NCI-H2081 (cell line): ENCODE measurements at places on chromosomes 16 and 17.

DNA sequence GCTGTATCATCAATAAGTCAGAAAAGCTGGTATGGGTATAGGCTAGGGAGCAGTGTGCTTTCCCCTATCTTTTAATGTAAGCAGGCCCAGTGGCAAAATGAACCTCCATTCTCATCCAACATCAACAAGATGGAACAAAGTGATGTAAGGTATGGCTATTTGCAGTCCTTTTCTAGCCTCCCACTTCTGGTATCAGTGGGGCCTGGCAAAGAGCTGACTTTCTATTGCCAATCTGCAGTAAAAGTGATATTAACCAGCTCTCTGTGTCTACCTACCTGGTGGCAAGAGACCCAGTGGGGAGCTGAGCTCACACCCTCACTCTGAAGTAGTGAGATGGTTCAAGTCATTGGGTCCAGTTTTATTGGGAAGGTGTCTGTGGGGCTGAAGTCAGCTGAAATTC lies 1492.6 kb downstream of the CDH11 start:
- DNase-seq: no peak

- DNase-seq: no peak
Measured at GRCh38 chr17:48444516-48445247, 14.7 kb upstream of the SKAP1 start.

DNA sequence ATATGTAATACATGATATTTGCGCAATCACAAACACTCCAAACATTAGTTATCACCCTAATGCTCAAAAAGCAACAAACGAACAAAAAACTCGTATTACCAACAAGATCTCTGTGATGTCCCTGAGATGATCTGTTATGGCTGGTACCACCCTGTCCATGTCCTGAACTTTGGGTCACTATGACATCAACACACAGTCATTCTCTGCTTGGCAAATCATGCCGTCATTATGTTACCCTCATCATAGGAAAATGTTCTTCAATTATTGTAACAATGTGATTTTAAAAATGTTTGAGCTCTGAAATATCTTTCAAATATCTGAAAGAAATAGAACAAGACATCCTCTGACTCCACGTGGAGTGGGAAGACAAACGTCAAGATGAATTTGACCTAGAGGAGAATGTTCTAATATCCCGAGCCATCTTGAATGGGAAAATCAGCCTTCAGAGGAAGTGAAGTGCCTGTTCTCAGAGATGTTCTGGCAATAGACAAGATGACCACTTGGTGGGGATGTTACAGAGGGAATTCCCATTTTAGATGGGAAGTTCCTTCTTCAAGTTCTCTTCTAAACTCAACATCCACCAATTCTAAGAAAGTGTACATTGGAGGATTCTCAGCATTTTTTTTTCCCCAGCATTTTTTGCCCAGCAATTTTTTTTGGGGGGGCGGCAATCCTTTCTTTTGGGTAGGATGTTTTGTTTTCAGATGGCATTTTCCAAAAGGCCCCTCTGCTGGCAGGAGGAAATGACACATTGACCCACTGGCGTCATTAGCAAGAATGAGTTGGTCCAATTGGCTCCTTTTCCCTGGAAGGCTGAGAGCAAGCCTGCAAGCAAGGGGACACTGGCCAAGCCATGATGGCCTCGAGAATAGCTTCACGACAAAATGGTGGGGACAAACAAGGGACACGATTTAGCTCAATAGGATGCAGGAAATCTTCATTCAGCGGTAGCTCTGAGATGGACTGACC lies 3.7 kb upstream of the HSD17B2 start:
- no peak for DNase-seq

DNA sequence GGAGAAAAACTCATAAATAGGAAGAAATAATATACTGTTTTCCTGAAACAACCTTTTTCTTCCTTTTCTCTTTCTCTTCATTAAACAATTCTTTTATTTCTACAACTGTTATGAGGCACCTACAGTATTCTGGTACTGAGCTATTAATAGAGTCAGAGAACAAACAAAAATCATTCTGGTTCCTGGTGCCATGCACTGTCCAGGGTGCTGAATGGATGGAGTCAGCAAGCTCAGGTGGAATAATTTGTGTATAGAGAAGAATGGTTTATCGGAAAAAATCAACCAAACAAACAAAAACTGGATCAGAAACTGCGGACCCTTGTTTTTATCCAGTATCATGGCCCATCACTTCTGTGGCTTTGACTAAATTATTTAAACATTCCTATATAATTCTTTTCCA lies 430.3 kb upstream of the GOT2 start:
- DNase-seq: no peak

- no peak for DNase-seq
Measured at GRCh38 chr17:61130330-61130729, 269.3 kb upstream of the TBX2 start.

GRCh38 chr16:85027349-85027957 lies at the start of gene KIAA0513:
Gene KIAA0513 (plus strand): TSS chr16:85027795. CDS start chr16:85067072, 39,277 bp downstream.
- peak; percentile 79 for DNase-seq

GRCh38 chr17:45136846-45137560 lies 1.5 kb downstream of the ACBD4 start:
- DNase-seq: no peak

DNA sequence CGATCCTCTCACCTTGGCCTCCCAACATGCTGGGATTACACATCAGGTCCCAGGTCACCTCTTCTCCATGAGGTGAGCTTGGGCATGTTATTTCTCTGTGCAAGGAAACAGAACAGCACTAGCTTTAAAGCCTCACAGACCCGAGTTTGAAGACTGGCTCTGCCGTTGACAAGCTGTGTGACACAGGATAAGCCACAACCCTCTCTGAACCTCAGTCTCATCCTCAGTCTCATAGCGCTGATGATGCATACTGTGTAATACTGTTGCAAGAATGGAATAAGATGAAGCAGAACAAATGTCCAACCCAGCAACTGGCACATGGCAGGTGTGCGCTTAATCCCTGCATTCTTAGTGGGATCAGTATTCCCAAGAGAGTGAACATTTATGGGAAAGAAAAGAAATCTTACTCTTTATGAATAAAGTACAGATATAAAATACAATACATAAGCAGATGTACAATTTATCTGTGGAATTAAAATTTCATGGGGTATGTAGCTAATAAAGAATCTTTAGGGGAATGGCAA lies 43.5 kb downstream of the ABAT start:
- DNase-seq: no peak

- DNase-seq: no peak
Measured at GRCh38 chr17:35491417-35491816, 42.9 kb upstream of the SLFN13 start.

- no peak for DNase-seq
Measured at GRCh38 chr16:56047307-56048234, 143.7 kb upstream of the GNAO1 start.

DNA sequence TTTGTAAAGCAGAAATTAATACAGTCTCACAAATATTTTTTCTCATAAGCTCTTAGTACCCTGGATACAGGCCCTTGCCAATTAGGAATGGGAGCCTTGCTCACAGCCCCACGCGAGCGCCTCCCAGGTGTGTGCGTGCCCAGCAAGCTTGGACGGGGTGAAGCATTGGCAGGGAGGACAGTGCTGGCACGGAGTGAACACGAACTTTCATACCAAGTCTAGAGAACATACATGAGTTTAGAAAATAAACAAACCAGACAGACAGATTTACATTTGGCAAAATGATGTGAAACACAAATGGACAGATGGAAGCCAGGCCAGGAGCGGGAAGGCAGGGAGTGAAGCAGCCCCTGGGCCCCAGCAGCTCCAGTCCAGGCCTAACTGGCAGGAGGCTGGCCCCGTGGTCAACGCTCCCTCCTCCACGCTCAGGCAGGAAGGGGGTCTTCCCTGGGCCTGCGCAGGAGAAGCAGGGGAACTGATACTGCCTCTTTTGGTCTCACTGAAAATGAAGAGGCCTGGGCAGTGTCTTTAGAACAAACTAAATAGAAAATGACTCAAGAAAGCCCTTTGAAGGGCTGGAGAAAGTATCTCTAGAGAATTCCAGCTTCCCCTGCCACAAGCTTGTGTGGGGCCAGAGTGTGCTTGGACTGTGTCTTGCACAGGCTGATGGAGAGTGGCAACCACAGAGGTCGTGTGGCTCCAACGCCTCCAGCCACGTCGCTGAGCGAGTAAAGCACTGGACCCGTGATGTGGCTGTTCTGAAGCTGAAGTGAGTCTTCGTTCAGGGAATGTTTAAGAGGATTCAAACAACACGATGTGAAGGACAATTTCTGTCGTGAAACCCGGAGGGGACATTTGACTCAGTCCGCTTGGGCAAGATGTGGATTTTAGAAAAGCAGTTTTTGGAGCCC lies 9.9 kb upstream of the FOXJ1 start:
- DNase-seq: no peak

- DNase-seq: no peak
Measured at GRCh38 chr17:37392024-37392590, 14.5 kb downstream of the ACACA start.

- no peak for DNase-seq
Measured at GRCh38 chr16:85074225-85074914, 37.9 kb downstream of the CIBAR2 start.

GRCh38 chr17:72861811-72862210 lies 230.7 kb downstream of the SLC39A11 start:
- no peak for DNase-seq

DNA sequence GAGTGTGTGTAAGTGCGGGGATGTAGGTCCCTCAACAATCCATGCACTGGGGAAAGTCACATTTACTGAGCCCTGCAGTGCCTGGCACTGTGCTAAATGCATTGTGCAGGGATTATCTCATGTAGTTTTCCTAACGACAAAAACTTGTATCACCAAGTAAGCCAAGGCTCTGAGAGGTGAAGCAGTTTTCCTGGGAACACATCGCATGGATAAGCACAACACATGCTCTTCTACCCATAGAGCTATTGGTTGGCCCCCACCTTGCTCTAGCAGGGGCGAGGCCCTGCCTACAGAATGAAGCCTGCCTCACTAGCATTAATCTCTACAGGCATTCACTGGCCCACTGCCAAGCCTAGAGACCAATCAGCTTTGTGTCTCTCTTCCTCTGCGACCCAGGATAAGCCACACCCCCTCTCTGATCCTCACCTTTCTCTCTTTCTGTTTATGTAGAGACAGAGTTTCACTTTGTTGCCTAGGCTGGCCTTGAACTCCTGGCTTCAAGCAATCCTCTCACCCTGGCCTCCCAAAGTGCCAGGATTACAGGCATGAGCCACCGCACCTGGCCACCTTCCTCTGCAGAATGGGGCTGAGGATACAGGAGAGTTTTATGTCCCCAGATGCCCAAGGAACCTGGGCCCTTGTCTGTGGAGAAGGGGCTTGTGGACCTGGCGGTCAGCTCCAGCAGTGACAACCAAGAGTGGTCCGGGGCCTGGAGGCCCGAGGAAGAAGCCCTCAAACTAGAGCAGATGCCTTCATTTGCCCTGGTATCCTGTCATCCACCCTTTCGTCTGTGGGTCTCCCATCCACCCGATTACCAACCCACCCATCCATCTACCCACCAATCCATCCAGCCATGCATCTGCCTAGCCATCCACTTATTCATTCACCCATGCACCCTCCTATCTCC lies 12.8 kb downstream of the CDH16 start:
- DNase-seq: no peak

DNA sequence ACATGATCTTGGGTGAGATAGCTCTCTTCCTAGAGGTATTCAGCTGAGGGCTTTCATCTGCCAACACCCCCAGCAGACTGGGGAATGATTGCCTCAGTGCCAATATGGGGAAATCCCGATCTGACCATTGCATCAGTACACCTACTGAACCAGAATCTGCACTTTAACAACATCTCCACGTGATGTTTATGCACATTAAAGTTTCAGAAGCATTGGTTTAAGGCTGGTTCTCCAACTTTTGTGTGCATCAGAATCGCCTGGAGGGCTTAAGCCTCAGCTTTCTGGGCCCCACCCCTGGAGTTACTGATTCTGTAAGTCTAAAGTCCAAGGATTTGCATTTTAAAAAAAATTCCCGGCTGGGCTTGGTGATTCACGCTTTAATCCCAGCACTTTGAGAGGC lies 123.6 kb upstream of the MED13 start:
- DNase-seq: no peak

DNA sequence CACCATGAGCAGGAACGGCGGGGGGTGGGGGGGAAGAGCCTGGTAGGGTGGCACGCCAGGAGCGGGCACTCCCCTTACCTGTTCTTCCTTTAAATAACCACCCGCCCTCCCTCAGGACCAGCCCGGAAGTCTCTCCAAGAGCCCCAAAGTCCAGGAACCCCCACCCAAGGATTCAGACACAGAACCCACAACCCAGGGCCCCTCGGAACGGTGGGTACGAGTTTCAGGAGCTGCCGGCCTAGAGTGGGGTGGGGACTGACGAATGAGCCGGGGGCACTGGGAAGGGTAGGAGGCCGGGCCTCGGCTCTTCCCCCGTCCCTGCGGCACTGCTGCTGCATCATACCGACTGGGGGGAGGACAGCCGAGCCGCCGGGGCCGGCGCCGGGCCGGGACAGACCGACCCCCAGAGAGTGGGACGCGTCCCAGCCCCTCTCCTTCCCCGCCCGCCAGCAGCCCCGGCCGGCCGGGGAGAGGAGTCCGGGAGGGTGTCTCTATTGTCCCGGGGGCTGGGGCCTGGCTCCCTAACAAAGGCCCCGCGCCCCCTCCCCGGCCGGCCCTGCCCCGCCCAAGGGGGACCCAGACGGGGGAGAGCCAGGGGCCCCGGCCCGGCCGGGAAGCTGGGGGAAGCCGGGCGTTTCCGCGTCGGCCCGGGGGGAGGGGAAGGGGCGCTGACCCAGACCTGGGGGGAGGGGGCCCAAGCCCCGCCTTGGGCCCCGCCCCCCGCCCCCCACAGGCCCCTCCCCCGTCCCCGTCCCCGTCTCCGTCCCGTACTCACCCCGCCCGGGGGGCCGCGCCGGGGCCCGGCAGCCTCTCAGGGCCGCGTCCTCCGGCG lies 747 bp downstream of the ATXN7L3 start:
- DNase-seq: peak; percentile 59

DNA sequence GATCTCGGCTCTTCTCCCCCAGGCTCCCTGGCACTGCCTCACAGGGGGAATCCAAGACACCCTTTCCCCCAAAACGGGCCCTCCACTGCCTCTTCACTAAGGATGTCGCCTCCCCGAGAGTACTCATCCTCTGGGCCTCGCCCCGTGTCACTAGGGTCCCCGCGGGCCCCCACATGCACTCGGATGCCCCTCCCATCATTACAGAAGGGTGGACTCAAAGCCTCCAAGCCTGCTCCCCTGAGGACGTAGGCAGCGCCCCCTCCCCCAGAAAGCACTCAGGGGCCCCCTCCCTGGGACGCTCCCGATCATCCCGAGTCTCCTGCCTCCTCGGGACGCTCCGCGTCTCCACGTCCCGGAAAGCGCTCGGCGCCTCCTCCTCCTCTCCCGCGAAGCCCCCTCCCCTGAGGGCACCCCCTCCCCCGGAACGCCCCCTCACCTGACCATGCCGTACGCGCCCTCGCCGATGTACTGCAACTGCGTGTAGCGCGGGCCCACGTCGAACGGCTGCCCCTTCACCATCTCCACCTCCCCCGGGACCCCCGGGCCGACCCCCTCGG lies 338 bp downstream of the MAPK3 start:
- DNase-seq: no peak

DNA sequence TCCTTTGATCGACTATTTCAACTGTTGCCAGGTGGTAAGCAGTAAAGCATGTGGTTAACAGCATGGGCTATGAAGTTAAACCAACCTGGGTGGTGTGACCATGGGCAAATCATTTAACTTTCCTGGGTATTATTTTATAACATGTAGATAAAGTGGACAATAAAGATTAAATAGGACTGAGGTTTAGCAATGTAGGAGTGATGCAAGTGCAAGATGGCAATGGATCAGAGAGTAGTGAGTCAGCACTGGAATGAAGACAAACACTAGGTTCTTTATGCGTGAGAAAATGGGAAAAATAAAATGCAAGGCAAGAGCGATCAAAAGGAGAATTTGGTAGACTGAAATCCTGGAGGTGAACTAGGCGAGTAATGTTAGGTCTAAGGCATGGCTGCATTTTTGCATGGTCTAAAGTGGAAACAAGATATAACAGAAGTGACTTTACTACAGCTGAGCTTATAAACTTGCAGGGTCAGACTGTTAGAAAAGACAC lies 222.4 kb upstream of the AXIN2 start:
- no peak for DNase-seq
